ENCODE measurements at places on chromosomes 16 and 17.

DNA sequence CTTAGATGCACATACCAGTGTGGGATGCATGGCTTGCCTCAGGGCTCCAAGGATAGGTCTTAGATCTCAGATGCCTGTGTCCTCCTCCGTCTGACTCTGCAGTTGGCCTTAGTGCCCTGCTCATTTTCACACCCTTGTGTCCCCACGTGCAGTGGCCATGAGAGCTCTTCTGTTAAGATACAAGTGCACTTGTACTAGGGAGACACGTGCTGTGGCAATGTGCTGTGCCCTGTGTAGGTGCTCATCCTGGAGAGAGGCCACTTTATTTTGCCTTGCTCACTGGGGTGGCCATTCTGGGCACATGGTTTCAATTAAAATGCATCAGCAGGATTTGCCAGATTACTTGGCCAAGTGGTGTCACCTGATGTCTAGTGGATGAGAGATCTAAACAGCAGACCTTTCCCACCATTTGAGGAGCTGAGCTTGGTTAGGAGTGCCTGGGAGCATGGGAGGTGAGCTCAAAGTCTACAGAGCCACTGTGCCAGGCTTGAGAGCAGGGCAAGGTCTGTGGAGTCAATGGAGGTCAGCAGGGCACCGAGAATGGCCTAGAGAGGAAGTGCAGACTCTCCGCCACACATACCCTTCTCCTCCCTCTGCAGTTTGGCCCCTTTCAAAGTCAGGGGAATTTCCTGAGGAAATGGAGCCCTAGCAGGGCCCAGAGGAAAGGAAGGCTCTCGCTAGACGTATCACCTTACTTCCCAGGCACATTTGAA, 25.2 kb upstream of the SMPD3 start:
- no peak for DNase-seq

DNA sequence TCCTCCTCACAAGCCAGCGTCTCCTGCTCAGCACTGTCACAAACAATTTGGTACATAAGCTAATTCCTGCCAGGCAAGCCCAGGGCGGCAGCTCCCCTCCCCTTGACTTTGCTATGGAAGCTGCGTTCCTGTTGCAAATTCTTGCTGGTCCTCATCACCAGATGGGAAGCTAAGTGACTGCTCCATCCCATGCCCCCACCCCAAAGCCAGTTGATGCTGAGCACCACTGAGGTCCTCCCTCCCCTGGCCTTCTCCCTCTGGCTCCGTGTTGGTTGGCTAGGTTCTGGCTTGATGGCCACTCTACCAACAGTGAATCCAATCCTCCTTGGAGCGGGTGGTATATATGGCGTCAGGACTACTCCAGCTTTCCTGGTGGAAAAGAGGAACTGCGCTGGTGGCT, 34.4 kb downstream of the PIPOX start:
- DNase-seq = no peak

GRCh38 chr16:65657556-65657955, 535.7 kb upstream of the CDH11 start:
- no peak for DNase-seq

- DNase-seq = no peak
Observed at GRCh38 chr17:56838687-56839086, 4.7 kb downstream of the DGKE start.

GRCh38 chr17:63540590-63540989, 9.7 kb upstream of the DCAF7 start:
- no peak for DNase-seq

- DNase-seq = no peak
Observed at GRCh38 chr17:9212376-9213302, 191.3 kb downstream of the NTN1 start.

DNA sequence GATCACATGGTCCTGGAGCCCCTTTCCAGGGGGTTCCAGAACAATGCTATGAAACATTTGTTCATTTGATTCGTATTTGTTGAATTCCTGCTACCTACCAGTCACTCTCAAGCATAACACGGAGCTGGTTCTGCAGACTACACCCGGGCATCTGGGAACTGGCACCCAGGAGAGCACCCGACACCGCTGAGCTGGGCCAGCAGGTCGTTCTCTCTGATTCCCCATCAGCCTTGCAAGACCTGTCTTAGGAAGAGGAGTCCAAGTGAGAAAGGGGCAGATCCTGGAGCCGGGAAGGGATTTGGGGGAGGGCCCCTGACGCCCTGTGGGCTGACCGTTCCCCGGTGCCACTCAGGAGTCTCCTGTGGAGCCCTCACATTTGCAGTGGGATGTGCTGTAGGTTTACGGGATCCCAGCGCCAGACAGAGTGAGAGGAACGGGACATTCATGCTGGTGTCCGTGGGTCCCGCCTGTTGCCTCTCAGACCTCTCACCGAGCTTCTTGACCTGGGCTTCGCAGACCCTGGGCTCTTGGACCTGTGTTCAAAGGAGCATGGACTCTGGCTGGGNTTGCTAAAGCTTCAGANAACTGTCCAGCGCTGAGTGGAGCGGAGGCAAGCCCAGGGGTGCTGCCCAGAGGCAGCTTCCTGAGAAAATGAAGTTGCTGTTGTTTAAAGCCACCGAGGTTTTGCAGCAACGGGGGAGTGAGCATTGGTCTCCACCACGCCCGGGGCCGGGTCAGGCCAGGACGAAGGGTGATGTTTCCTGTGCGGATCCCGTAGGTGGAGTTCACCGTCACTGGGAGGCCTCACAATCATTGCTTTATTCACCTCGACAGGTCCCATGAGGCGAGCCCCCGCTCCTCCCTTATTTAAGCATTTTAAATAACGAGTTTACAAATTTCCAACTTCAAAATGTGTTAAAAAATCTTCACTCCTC, 49.2 kb downstream of the METRNL start:
- no peak for DNase-seq

- no peak for DNase-seq
Observed at GRCh38 chr16:50198802-50199403, 45.8 kb downstream of the TENT4B start.

- no peak for DNase-seq
Observed at GRCh38 chr17:30917050-30917449, 4.7 kb upstream of the ADAP2 start.

GRCh38 chr17:49397586-49397985, 17.1 kb downstream of the PHB1 start:
- no peak for DNase-seq

DNA sequence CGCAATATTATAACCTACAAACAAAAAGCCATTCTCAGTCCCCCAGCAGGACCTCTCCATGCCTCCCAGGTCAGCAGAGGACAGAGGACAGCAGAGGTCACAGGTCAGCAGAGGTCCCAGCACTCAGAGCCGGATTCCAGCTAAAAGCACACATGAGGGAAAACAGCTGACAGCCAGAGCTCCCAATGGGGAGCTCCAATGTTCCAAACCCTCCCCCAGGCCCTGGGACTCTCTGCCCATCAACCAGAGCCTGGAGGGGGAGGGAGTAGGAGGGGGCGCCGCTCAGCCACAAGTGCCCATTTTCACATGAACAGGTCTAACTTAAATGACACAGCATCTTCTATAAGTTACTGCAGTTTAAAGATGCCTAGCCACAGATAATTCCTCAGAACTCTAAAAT, 77.5 kb downstream of the ANKRD11 start:
- DNase-seq = no peak

GRCh38 chr17:19672009-19672750, 23.6 kb downstream of the ALDH3A2 start:
- no peak for DNase-seq

DNA sequence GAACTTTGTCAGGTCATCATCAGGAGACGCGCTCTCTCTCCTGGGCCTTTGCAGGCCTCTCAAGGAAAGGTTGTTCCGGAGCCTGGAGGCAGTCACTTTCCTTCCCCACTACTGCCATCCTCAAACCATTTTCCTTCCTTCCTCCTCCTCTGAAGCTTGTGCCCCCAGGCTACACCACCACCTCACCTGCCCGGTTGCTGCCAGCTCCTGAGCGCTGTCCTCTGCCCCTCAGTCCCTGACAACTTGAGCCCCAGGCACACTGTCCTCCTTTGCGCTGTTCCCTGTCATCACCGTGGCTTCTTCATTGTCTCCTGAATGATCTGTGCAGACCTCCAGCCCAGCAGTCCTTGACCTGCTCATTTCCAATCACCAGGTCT, 18.9 kb downstream of the CDRT4 start:
- no peak for DNase-seq

GRCh38 chr16:14509055-14509454, 121.0 kb downstream of the PARN start:
- no peak for DNase-seq

DNA sequence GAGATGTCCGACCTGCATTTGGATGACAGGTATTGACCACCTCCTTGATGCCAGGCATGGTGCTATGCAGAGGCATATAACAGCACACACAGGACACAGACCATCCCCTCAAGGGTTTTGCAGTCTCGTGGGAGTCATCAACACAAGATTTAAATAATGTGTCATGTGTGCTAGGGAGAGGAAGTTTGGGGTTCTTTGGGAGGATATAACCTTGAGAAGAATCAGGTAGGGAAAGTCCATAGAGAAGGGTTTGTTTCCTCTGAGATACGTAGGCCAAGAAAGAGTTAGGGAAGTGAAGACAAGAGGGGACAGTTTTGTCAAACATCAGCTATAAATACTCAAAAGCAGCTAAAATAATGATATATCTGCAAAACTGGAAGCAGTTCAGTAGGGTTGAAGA, 215.9 kb upstream of the RBFOX1 start:
- DNase-seq = no peak

- DNase-seq = no peak
Observed at GRCh38 chr17:81553616-81554181, 1.5 kb upstream of the FAAP100 start.

- DNase-seq = no peak
Observed at GRCh38 chr17:63836811-63837210, 5.7 kb downstream of the SMARCD2 start.

- no peak for DNase-seq
Observed at GRCh38 chr16:57704905-57705852, 10.6 kb downstream of the DRC7 start.

GRCh38 chr16:30539000-30539964, 4.6 kb upstream of the ZNF747 start:
- no peak for DNase-seq

DNA sequence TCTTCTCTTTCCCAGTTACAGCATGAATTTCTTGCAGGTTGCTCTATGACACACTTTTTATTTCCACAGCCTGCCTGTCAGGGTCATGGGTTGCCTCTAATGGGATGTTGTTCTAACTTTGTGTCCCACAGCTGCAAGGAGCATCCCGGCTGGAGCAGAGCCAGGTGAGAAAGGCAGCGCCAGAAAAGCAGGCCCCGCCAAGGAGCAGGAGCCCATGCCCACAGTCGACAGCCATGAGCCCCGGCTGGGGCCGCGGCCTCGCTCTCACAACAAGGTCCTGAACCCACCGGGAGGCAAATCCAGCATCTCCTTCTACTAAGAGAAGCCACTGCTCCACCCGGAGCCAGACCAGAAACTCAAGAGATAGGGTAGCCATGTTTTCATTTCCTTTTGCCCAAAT, 7.3 kb upstream of the MAPK8IP3 start:
- DNase-seq = no peak

DNA sequence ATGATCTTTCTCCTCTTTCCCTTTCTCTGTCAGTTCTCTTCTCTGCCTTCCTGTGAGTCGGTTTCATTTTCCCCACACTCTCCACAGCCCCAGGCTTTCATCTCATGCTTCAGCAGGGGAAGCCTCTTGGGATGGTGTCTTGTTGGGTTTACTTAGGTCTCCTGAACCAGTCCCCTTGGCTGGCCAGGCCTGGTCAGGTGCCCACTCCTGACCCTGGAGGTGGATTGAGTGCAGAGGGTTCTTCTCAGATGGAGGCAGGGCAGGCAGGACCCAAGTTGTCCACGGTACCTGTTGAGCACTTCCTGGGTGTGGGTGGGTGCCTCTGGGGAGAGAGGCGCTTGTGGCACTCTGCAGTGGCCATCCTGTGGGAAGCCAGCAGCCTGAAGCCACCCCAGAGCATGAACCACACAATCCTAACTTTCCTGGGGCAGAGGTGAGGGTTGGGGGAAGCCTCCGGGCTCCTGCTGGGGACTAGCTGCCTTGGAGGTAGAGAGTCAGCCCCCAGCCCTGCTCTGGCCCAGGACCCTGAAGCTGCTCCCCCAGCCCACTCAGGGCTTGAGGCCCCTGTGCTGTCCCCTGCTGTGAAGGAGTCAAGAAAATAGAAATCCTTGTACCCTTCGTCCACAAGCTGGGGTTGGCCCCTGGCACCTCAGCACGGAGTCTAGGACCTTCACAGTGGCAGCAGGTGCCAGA, 2.0 kb upstream of the RAP1GAP2 start:
- DNase-seq = no peak

DNA sequence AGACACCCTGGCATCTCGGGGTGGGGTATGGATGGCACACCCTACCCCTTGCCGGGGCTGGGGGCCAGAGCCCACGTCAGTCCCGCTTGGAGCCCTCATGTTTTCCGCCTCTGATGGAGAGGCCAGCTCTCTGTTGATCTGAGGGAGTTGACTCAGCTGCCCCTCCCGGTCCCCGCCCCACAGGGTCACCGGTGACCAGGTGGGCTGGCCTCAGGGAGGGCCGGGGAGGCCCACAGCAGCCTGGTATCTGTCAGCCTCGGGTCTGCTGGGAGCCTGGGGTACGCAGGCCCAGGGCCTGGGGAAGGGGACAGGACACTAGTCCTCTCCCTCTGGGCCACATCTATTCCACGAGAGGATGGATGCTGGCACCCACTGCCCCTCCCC, 109.5 kb upstream of the CIBAR2 start:
- no peak for DNase-seq

- no peak for DNase-seq
Observed at GRCh38 chr17:64147110-64148016, 17.4 kb upstream of the ERN1 start.

DNA sequence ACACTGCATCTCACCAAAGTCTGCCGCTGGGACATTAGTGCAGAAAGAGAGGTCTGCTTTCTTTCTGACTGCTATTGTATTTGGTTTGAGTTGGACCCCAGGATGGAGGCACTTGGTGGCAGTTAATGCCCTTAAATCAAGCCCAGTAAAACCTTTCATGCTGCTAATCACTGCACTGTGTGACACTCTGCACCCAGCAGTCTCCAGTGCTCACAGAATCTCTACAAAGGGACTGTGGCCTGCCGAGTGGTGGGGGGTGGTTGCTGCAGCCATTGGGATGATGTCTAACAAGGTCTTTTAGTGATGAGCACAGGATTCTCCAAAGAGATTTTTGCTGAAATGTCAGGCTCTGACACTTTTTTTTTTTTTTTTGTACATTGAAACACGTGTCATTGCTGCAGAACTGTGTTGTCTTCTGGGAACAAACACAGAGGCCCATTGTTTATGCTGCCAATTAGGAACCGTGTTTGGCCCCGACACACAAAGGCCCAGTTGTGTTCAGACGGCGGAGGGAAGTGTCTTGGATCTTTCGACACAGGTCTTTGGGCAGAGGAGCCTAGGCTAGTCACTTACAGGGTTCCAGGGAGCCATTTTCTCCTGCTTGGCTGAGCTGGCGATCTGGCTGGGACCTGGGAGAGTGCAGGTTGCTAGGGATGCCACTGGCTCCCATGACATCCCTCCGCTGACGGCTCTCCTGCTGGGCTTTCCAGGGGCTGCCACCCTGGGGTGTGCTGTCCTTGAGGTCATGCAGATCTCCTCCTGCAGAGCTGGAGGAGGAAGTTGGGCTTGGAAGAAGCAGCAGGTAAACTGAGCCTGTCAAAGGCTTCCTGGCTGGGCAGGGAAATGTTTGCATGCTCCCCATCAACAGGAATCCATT, 16.2 kb upstream of the TNRC6C start:
- DNase-seq = no peak

- no peak for DNase-seq
Observed at GRCh38 chr16:54173490-54173889, 113.1 kb downstream of the IRX3 start.

Data from activated CD8-positive, alpha-beta memory T cell treated with anti-CD3 and anti-CD28 coated beads for 1 hour (primary cell).